ENCODE measurements at places on chromosomes 11 and 22. TPM values are rescaled to one million over a fixed set of nuclear protein-coding genes. Genes with fewer than 3 reads are reported as not detected.

The BTBD18 gene
- not detected for total RNA-seq

The BBOX1 gene
- total RNA-seq, result not detected

The TENM4 gene
- not detected for total RNA-seq

The CCDC116 gene
- total RNA-seq, result 0.26 TPM

The MYRF gene
- 1.9 TPM for total RNA-seq

The PGR gene
- not detected for total RNA-seq

The LDHAL6A gene
- not detected for total RNA-seq

The CBLIF gene
- total RNA-seq, result not detected

The SF1 gene
- 467 TPM for total RNA-seq

The CASP4 gene
- total RNA-seq, result 159 TPM

The DLG2 gene
- total RNA-seq, result 0.78 TPM

All from activated naive CD4-positive, alpha-beta T cell treated with anti-CD3 and anti-CD28 coated beads, Interleukin-2, amount 10 ng/mL, durations not matched to agents 5 hours and 36 hours (primary cell).